RWPE2 (cell line): ENCODE measurements at places on chromosomes 3 and 15.

DNA sequence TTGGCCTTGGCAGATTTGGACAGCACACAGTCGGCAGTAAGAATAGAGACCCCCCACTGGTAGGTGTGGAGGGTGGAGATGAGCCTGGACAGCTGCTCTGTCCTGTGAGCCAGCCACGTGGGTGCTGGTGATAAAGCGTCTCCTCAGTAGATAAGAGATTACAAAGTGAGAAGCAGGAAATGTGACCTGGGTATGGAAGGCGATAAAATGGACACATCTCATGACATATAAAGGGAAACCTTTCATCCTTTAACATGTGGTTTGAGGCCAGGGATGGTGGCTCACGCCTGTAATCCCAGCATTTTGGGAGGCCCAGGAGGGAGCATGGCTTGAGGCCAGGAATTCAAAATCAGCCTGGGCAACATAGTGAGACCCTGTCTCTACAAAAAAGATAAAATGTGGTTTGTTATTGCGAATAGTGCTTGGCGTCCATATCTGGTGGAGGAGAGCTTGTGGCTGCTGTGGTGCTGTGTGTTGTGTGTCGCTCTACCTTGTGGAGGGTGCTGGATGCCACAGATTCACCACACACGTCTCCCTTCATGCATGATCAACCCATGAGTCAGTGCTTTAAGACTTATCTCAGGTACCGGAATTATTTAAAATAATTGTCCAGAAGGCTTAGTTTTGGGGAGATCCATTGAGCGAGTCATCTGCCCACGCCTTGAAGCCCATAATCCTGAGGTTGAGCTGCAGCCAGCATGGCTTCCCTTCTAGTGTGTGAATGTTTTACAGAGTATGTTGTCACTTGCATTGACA lies 157.0 kb downstream of the GABRG3 start:
- no peak for DNase-seq

- DNase-seq, result no peak
Measured at GRCh38 chr3:151393146-151393830, 8.7 kb upstream of the P2RY12 start.

GRCh38 chr15:54840621-54841398 lies 355.9 kb downstream of the RSL24D1 start:
- peak; percentile 55 for DNase-seq

GRCh38 chr3:62653796-62654195 lies 221.4 kb downstream of the CADPS start:
- DNase-seq, result no peak

DNA sequence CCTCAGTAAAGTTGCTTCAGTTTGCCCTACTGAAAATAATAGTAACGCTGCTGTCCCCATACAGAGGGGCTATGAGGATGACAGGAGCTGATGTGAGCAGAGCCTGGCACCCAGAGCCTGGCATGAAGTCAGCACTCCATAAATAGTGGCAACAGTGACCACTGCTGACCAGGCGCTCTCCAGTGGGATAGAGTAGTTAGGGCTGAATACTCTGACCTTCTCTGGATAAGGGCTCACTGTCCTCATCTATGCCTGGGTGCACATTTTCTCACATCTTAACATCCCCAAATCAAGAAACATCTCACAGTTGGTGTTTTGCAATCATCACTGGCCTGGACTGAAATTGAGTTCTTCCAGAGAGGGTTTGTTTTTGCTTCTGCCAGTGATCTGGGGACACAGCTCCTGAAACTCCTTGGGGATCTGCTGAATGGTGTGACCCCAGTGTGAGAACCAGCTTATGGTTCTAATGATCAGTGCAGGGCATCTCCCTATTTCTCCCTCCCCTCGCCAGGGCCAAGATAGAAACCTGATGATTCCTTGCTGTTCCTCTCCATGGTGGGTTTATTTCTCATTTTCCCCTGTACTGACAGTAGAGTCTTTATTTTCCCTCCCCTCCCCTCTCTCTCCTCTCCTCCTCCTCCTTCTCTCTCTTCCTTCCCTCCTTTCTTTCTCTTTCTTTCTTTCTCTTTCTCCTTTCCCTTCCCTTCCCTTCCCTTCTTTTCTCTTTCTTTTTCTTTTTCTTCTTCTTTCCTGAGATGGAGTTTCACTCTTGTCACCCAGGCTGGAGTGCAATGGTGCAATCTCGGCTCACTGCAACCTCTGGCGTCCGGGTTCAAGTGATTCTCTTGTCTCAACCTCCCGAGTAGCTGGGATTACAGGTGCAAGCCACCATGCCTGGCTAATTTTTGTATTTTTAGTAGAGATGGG lies 3.5 kb upstream of the PCSK6 start:
- DNase-seq, result peak; percentile 27
